ENCODE measurements at places on chromosomes 12 and 14.

DNA sequence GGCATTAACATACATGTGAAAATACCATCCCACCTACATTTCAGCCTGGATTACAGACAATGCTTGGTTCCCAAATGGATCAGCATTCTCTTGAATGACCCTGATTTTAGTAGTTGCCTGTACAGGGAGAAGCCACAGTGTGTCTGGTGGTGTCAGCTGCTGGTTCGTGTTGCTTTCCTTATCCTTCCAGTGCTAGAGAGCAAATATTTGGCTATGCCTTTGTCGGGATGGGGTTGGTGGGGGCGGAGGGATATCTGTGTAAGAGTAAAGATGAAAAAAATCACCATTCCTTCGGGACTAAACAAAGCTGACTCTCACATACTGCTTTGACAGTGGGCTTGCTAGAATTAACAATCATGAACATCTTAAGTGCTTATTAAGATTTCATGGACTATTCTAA, 96.0 kb downstream of the PTPRR start:
- DNase-seq, result no peak

DNA sequence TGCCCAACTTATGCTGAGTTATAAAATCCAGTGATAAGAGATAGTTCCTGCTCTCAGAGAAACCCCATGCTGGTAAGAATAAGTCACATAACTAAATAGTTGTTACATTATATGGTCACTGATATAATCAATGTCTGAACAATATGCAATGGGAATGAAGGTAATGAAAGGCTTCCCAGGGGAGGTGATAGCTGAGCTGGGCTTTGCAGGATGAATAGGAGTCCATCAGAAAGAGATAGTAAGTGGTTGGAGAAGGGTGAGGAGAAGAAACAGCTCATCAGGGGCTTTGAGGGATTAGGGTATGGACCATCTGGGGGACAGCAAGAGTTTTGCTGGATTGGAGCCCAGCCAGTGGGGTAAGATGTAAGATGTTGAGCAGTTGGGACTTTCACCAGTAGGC, 266.7 kb upstream of the CRY1 start:
- no peak for DNase-seq

DNA sequence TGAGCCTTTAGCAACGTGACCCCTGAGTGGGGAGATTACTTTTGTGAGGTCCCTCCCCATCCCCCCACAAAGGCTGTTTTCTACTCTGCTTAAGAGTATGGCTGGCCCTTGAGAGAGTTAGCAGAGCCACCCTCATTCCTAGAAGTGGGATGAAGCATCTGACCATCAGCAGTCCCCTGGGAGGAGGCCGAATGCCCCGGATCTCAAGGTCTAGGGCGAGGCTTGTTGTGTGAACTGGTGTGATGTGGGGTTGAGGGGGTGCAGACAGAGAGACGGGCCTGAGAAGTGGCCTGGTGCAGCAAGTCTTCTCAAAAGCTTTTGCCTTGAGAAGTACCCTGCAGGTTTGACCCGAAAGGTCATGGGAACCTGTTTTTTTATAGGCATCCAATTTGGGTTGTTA, 153.0 kb upstream of the FKBP4 start:
- no peak for DNase-seq

DNA sequence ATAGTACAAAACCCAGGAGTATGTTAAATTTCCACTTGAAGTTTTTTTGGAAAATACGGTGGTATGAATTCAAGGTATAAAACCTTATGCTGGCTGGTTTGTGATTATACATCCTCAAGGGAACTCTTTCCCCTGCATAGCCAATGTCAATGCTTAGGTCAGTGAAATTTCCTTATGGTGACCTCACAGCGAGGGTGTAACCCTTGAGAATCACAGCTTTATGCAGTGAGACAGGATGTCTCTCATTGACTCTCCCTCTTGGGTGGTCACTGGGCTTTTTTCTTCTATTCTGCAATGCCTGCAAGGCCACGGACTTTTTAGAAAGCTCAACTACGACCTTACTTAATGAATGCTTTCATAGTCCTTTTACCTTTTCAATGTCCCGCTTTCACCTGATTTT, 64.4 kb downstream of the TMTC1 start:
- DNase-seq, result no peak

- no peak for DNase-seq
These were observed 7.7 kb upstream of the HPD start for GRCh38 chr12:121866331-121866730.

DNA sequence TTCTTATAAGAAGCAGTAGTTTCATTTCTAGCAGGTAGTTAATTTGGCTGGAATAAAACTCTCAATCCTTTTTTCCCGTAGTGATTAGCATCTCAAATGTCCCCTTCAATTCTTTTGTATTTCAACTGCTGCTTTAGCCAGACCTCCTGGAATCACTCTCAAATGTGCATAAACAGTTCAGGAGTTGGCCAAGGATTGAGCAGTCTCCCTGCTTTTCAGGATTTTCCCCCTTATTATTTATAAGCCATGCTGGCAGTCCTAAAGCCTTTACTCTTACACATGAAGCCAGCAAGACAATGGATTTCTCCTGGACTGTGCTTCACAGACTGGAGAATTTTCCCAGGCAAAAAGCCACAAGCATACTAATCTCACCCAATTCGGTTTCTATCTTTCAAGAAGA, 950.1 kb downstream of the VRK1 start:
- no peak for DNase-seq

- DNase-seq, result no peak
These were observed 112.0 kb upstream of the TMCC3 start for GRCh38 chr12:94762259-94762942.

DNA sequence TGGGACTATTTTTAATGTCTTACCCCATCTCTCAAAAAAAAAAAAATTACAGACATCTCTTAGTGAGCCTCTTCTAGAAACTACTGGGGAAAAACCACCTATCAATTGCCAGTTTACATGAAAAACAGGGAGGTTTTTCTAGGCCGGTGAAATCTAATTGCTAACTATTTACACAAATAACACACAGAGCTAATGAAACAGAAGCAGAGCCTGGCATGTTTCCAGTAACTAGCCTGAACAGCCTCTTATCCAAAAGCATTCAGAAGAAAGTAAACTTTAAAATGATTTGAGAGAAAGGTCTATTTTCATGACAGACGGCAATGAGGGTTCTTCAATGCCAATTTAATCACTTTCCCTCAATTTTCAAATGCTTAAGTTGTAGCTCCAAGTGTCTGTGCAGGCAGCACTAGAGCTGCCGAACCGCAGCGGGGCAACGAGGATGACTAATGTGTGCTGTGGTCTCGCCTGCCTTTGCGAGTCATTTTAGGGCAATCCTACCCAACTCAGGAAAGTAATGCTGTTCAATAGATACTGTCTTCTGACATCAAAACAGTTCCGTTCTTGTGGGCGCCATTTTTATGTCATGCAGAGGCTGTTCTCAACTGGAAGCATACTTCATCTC, 84.6 kb downstream of the SETD3 start:
- DNase-seq, result peak; percentile 17

DNA sequence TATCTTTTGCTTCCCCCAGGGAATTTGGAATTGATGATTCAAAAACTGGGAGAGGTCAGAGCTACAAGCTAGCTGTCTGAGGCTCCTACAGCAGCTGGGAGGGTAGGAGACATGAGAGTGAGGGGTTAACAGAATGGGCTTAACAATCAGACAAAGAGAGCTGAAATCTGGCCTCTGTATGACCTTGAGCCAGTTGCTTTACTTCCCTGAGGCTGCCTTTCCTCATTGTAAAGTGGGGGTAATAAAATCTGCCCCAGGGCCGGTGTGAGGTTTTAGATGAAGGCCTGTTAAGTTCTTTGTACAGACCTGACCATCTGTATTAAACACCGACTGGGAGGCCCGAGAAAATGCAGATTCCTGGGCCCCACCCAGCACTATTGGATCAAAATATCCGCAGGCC, 164.3 kb upstream of the NOS1 start:
- DNase-seq, result no peak

GRCh38 chr14:90505531-90505930, 108.7 kb downstream of the CALM1 start:
- no peak for DNase-seq

- no peak for DNase-seq
These were observed 127.5 kb downstream of the TMX1 start for GRCh38 chr14:51367600-51367931.

GRCh38 chr14:105471823-105472485, 2.7 kb upstream of the CRIP2 start:
- no peak for DNase-seq

DNA sequence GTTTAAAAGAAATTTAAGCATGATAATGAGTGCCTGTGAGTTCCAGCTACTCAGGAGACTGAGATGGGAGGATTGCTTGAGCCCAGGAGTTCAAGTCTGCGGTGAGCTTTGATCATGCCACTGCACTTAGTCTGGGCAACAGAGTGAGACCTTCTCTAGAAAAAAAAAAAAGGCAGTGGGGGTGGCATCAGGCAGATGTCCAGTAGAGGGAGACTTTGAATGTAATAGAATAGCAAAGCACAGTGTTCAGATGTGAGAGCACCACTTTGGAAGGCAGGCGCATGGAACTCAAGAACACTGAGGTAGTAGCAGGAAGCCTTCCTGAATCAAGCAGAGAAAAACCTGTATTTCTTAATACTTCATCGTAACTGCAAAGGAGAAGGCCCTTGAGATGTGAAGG, 394.5 kb upstream of the GARIN6 start:
- no peak for DNase-seq

DNA sequence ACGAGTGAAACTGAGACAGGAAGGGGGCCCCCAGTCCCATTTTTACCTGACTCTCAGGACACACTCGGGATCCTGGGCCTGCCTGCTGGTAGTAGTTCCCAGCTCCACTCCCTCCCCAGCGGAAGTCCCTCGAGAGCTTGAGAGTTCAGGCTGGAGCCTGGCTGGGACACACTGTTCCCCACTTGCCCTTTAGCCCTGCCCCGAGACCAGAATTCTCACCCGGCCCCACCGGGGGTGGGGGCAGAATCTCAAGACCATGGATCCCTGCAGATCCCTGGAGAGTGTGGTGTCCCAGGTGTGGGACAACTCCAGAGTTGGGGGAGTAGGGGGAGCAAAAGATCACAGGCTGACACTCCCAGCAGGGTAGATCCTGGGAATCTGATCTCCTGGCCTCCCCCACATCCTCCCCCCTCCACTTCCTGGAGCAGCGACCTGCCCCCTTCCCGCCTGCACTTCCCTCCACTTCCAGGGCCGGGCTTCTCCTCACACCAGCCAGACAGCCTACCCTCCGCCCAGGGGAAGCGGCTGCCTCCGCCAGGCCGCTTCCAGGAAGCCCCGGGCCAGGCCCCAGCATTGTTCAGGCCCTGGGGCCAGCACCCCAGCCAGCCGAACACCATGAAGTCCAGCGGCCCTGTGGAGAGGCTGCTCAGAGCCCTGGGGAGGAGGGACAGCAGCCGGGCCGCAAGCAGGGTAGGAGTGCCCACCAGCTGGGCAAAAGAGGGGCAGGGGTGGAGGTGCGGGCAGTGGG, at the start of gene TNS2:
Gene TNS2, plus strand, starts transcription at position 495 of the 748 bp plus-strand sequence. Its CDS starts 121 bp downstream, at position 616.
- no peak for DNase-seq

DNA sequence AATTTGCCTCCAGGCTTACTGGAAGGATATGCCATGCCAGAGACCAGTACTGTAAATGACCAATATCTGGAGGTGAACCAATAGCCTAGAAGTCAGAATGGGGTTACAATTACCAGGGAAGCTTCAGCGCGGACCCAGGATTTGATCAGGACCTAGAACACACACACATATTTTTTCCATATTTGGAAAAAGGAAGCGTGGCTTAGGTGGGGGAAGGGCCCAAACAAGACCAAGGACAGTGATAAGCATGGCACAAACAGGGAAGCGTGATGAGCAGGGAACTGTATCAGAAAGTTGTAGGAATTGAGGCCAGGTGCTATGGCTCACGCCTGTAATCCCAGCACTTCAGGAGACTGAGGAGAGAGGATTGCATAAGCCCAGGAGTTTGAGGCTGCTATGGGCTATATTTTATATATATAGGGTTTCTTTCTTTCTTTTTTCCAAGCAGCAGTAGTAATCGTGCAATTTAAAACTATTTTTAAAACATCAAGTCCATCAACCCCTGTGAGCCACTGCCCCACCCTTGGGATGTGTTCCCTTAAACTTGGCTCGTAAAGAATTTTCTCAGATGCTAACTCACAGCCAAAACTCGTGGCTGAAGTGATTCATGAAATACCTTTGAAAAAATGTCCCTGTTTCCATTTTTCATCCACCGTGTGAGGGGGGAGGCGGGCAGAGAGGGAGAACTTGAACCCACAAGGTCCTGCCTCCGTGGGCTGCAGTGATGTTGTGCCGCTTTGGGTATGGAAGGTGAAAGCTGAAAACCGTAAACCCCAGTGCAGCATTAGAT, 16.7 kb downstream of the HRK start:
- DNase-seq, result no peak

DNA sequence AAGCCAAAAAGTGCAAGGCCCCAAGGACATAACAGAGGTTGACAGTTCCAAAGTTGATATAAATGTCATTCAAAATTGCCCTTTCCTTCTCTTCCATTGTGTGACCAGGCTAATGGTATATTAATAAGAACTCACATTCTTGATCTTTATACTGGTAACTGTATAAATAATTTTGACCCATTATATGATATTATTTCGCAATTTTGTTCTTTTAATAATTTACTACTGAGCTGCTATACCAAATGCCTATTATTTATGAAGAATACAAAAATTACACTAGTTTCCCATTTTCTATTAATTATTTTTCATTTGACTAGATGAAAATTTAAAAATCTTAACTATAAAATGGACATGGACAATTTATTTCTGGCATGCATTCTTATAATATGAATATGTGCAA, 370.2 kb downstream of the SOX5 start:
- DNase-seq, result no peak

GRCh38 chr14:30214461-30215090, 286.9 kb upstream of the PRKD1 start:
- DNase-seq, result peak; percentile 71

DNA sequence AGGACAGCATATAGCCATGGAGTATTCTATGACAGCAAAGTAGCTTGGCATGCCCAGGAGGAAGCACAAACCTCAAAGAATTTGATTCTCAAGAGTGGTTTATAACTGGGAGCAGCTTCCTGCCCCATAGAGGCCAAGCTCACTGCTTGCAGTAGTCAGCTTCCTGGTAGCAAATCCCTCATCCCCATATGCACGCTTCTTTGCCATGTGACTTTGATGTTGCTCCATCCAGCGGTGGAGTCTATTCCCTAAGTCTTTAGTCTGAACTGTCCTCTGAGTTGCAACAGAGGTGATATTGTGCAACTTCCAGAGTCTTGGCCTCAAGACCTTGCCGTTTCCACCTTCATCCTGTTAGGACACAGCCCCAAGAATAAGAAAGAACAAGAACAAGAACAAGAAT, 996.8 kb upstream of the TMEM132C start:
- no peak for DNase-seq

DNA sequence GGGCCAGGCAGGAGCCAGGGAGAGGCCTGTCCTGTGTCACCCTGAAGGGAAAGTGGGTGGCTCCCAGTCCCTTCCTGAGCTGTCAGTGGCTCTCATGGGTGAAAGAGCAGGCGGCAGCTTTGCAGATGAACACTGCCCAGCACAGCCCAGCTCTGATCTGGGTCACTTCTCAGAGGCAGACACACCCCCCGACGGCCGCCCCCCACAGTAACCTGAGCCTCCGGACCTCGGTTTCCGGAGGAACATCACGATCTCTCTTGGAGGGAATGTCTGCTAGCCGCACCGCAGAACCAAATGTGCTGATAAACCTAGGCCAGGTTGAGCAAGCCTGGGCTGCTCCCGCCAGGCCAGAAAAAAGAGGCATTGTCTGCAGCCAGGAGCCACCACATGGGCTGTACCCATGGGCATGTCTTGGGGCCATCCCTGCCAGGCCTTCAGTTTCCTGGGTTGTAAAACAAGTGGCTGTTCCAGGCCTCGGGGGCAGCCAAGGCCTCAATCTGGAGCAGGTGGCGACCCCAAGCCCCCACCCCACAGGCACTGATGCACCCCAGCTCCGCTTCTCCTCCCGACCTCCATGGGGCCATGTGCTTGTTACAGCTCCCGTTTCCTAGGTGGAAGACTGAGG, 57.6 kb downstream of the NCOR2 start:
- DNase-seq, result no peak

- DNase-seq, result peak; percentile 80
These were observed 53.6 kb downstream of the ARF6 start for GRCh38 chr14:49946320-49947141.
